Stimulated activated CD4-positive, alpha-beta T cell treated with anti-CD3 and anti-CD28 coated beads, Interleukin-1b, Interleukin-23, amount 100 ng/mL, for 4 hours (primary cell): ENCODE measurements at places on chromosomes 6 and 20.
A peak's percentile ranks its signal among the peaks of the same experiment; 100 is the strongest.

- no peak for DNase-seq
Measured at GRCh38 chr6:117417851-117418250, 7.9 kb downstream of the ROS1 start.

DNA sequence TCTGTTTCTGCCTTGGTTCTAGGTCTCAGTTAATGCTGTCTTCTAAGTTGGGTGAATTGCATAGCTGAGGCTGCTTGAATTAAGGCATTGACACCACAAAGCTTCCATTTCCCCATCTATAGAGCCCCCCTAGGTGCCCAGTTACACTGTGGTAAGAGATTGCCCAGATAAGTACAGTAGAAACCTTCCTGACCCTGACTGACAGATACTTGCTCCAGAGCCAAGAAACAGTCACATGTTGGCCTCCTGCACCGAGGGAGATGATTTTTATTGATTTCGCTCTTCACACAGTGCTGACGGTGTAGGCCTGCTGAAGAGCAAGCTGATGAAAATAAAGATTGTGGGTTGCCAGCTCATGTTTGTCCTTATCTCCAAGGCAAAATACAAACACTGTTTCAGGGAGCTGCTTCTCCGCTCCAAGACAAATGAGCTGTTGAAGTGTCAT, 67.9 kb downstream of the TRMT11 start:
- no peak for DNase-seq

DNA sequence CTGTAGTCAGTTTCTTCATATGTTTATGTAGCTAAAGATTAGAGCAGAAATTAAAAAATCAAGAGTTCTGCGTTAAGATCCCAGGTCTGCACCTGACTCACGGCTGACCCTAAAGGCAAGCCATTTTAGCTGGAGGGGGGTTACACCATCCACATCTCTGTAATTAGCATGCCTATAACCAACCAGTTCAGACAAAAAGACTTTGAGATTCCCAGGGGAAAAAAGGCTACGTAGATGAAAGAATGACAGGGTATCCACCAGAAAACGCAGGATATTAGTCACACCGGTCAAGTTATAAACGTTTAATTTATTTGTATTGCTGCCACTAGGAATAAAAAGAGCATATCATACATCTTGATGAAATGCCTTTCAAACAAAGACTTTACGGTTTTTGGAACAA, 299.1 kb downstream of the FOXC1 start:
- no peak for DNase-seq

GRCh38 chr20:41360831-41361756, 5.5 kb downstream of the EMILIN3 start:
- DNase-seq = no peak

DNA sequence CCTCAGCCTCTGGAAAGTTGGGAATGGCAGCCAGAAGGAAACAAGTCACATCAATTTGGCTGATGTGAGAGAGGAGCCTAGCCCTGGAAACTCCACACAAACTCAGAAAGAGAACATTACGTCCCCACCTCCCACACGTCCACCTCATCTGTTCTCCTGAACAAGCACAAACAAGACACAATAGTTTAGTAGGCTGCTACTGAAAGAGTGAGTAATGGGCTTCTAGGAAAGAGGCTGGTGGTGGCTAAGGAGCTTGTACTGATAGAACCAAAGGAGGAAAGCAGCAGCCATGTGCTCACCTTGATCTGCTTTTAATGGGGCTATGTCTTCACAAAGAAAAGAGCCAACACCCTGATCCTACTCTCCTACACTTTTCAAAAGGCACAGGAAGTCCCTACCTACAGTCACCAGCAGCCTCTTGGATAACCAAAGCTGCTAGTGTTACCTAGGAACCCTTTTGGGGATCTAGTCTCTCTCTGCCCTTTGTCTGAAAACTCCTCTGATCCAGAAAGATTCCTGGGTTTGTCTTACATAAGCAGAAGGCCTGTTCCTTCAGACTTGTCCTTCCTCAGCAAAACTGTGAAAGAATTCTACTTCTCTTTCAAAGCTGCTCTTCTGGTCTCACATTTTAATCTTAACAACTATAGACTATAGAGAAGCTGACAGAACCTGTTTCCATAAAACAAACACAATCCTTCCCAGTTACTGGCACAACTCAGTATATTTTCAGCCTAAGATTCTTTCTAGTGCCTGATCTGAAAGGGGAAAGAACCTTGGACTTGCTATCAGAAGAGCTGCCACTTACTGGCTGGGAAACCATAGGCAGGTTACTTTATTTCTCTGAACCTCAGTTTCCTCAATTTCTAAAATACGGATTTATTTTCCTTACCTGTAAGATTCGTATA, 3.1 kb downstream of the PLAGL2 start:
- peak; percentile 48 for DNase-seq

DNA sequence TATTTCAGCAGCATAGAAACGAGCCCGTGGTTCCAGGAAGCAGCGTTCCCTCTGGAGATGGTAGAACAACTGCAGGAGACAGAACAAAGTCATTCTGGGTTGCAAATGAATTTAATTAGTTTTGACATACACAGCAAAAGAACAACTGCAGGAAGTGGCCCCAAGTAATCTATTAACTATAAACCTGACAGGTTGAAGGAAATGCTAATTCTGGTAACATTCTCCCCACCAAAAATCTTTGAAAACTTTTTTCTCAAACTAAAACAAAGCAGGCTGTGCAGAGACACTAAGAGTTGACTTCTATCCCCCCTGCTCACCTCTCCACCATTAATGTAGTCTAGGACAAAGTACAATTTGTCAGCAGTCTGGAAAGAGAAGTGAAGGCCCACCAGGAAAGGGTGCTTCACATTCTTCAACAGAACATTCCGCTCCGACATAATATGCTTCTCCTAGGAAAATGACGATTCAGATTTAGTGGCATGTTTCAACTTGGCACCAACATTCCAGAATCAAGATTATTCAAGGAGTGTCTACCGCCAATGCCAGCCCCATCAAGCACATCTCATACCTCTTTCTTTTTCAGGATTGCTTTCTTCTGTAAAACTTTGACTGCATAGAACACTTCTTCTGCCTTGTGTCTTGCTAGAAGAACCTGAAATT, 120.4 kb upstream of the SLC2A12 start:
- no peak for DNase-seq

- no peak for DNase-seq
Measured at GRCh38 chr6:159838020-159838744, 38.1 kb downstream of the PNLDC1 start.

DNA sequence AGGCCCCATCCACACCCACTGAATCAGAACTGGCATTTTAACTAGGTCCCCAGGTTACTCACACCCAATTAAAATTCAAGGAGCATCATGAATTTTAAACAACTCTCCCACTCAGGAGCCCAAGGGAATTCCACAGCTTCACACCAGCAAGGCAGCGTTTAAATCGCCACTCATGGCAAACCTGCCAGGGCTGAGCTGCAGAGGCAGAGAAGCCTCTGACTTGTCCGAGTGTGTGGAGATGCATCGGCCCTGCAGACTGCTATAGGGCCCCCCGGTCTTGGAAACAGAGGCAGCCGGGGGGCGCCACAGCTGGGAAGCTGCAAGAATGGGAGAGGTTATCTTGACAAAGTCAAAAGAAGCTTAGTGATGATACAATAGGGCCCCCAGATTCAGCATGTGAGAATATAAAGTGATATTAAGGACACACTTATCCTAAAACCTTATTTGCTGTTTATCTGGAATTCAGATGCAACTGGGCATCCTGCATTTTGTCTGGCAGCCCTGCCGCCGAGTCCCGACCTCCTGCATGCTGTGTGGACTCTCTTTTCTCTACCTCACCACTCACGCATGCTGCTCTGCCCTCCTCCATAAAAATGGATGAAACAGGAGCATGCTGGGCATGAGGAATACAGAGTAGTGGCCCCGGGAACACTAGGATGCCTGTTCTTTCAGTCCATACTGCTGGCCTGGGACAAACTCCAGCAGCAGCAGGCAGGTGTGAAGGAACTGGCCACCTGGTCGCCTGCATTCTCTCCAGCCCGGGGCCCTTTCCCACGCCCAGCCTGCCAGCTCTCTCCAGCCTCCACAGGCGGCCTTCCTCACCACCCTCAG, 126.1 kb downstream of the PXDC1 start:
- no peak for DNase-seq

DNA sequence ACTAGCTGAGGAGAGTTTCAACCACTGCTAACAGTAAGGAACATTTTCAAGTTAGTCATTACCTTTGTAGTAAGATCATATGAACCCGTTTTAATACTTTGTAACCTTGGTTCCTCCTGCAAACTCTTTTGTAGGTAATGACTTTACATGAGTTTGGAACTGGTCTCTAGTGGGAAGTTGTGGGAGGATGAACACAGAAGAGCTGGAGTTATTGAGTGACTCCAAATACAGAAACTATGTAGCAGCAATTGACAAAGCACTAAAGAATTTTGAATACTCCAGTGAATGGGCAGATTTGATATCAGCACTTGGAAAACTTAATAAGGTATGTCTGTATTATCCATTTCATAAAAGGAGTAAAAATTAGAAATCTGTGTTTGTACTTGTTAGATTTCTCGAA, 29.3 kb downstream of the DOP1A start:
- DNase-seq = no peak

GRCh38 chr20:46063151-46063550, 26.6 kb downstream of the NCOA5 start:
- DNase-seq = no peak

- no peak for DNase-seq
Measured at GRCh38 chr6:100479179-100480035, 14.7 kb upstream of the SIM1 start.

GRCh38 chr20:10483691-10484090, 48.6 kb downstream of the SLX4IP start:
- no peak for DNase-seq

- no peak for DNase-seq
Measured at GRCh38 chr6:118953391-118953790, 18.4 kb upstream of the MCM9 start.

DNA sequence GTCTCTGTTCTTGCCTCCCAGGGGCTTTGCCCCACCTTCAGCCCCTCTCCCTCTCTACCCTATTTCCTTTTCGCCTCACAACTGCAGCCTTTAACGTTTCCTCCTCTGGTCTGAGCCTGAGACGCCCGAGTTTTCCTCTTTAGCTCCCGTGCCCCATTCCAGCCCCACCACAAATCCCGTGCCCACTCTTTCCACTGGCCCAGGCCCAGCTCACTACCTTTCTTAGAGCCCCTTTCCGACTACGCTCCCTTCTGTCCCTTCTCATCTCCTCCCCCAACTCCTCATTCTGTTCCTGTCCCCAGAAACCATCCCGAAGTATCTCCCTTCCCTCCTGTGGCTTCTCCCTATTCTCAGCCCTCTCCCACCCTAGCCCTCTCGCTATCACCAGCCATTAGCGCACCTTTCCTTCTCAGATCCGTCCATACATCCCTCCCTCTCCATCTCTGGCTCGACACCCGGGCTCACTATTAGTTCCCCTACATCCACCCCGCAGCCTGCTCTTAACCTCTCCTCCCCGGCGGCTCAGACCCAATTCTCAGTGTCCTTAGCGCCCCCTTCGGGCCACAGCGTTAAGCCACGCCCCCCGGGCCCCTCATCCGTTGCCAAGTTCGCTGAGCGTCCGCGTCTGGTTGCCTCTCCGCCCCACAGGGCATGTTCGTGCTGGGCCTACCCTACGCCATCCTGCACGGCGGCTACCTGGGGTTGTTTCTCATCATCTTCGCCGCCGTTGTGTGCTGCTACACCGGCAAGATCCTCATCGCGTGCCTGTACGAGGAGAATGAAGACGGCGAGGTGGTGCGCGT, 2.7 kb downstream of the SLC32A1 start:
- peak; percentile 41 for DNase-seq

GRCh38 chr20:51275181-51275580, 252.3 kb upstream of the KCNG1 start:
- DNase-seq = no peak

- DNase-seq = no peak
Measured at GRCh38 chr20:37053230-37053950, 42.4 kb downstream of the RBL1 start.

- no peak for DNase-seq
Measured at GRCh38 chr6:55388211-55388610, 60.9 kb downstream of the GFRAL start.

DNA sequence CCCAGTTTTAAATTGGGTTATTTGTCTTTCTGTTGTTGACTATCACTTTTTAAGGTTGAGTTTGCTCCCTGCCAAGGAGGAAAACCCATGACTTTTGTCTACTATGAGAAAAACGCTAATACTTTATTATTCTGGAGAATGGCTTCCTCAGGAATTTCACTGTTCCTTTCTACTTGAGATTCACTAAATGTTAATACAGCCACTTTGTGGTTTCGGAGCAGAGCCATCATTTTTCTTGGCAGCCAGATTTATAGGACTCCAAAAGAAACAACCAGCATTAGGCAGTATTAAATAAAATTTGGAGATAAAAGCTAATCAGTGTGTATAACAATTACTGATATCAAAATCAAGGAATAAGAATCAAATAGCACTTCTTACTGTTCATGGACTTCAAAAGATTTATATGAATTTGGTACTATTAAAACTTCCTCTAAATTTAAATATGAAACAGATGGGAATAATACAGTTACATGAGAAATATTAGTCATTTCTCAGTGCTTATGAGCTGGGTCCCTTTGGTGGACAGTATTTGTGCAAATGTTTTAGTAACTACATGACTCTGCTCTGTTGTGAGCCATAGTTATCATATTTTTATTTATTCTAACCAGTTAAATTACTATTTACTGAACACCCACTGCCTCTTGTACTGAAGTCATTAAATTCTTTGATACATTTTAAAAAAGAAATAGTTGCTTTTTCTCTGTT, 64.1 kb upstream of the FBXO30 start:
- DNase-seq = no peak

DNA sequence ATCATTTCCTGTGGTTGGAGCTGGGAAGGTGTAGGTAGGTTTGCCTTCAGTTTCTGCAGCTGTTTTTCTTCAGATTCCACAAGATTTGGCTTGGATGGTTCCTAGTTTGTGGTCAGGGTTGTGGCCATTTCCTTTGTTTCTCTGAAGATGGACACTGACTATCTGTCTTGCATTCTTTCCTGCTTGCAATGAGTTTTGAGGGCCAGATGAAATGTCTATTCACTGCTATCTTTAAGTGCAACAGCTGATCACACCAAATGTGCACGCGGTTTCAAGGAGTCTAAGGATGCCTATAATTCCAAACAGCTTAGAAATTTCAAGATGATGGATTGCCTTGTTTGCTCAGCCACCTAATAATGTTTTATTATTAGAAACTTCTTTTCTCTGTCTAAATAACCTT, 28.4 kb downstream of the IL20RA start:
- DNase-seq = no peak

- DNase-seq = no peak
Measured at GRCh38 chr20:50017576-50018248, 34.9 kb downstream of the SNAI1 start.

GRCh38 chr6:73391675-73392074, 3.0 kb upstream of the DDX43 start:
- DNase-seq = no peak

GRCh38 chr6:17932330-17932852, 55.0 kb downstream of the KIF13A start:
- no peak for DNase-seq

DNA sequence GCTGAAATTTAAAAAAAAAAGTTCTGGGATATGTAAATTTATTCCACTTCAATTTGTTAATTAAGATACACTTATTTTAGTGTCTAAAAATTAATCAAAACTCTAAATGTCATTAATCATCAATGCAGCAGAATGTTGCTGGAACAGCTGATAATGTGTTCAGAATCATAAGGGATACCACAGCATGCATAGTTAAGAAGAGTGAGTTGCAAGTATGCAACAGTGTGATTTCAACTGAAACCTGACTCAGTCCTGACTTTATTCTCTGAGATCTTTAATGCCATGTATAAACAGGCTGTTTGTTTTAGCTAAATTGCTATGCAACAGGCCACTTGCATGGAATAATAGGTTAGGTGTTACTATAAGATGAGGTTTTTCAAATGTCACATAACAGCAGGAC, 1.4 kb downstream of the GRIK2 start:
- DNase-seq = no peak
